Activated CD4-positive, alpha-beta memory T cell treated with anti-CD3 and anti-CD28 coated beads for 36 hours (primary cell): ENCODE measurements at places on chromosomes 5 and 9. TPM values are rescaled to one million over a fixed set of nuclear protein-coding genes. Genes with fewer than 3 reads are reported as not detected.

NR2F1 gene
- total RNA-seq, result not detected

HTR4 gene
- not detected for total RNA-seq

CCDC192 gene
- total RNA-seq, result not detected

CDH12 gene
- not detected for total RNA-seq

POLR3G gene
- total RNA-seq, result 9.6 TPM

FBN2 gene
- total RNA-seq, result not detected

CETN3 gene
- total RNA-seq, result 49.8 TPM

SMIM33 gene
- total RNA-seq, result 1.5 TPM

PCDHA9 gene
- total RNA-seq, result not detected

CMYA5 gene
- total RNA-seq, result 0.15 TPM

SIT1 gene
- 74.6 TPM for total RNA-seq

KDM3B gene
- 39.6 TPM for total RNA-seq

BTNL9 gene
- total RNA-seq, result not detected

TAS2R1 gene
- not detected for total RNA-seq

HSD17B3 gene
- total RNA-seq, result not detected

TNFSF8 gene
- 38.7 TPM for total RNA-seq

PCDHGA2 gene
- total RNA-seq, result not detected

FBLL1 gene
- total RNA-seq, result 0.29 TPM

F12 gene
- 5.1 TPM for total RNA-seq

CCL19 gene
- not detected for total RNA-seq

LCN1 gene
- not detected for total RNA-seq

PTGER4 gene
- 59.9 TPM for total RNA-seq
